Fibroblast of skin of left quadriceps (primary cell): ENCODE measurements at places on chromosomes 4 and X.

DNA sequence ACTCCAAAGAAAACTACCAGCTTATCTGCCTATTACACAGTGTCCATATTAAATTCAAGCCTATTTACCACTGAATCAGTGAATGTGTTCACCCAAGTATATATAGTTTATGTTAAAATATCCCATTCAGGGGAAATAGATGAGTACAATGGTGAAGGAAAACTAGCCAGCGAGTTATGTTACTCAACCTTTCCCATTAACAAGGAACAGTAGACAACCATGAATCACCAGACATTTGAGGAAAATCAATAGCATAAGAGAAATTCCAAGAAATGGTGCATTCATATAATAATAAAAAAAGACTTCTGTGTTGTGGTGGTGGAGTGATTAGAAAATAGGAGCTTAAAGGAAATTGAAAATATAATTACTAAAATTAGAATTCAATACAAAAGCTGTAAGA is 21.3 kb downstream of the IQCM start:
- no peak for DNase-seq

DNA sequence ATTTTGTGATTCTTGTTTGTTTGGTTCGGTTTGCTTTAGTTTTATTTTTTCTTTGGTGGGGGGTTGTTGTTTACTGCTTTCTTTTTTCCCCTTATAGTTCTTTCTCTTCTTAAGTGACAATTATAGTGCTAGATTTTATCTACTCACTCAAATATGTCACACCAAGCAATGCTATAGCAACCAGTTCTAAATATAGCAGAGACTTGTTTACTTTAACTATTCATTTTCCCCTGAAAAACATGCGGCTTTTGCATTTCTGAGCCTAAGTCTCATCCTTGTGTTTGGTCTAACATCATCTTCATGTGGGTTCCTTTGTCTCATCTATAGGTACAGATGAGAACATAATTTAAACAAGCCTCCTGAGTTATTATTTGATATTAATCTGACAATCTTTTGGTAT is 676.6 kb downstream of the FAT4 start:
- DNase-seq = no peak

- no peak for DNase-seq
These were observed 1.3 kb upstream of the PCDH7 start for GRCh38 chr4:30718641-30719453.

GRCh38 chr4:183078634-183079033 is 20.4 kb upstream of the WWC2 start:
- DNase-seq = no peak

DNA sequence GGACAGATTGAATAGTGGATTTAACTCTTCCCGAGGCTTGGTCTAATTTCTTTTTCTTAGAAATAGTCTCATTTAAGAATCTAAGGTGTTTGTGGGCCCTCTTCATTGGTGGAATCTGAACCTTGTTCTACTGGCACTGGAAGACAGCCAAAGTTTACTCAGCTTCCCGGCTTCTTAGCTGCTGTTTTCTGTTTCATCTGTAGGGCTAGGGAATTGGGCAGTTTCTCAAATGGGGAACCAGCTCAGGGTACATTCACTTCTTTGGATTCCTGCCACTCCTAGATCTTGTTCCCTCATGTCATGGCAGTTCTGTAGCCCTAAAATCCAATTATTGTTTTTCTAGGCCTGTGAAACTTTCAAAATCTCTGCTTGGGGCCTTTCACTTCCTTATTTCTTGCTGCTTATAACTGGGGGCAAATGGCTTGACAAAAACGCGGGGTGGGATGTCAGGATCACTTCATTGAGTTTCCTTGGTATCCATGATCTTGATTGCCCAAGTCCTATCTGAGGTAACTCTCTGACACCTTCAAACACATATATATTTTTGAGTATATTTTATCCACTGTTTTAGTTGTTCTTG is 985.0 kb downstream of the C4orf33 start:
- DNase-seq = no peak

- no peak for DNase-seq
These were observed 480.1 kb upstream of the GALNT7 start for GRCh38 chr4:172688534-172688933.

DNA sequence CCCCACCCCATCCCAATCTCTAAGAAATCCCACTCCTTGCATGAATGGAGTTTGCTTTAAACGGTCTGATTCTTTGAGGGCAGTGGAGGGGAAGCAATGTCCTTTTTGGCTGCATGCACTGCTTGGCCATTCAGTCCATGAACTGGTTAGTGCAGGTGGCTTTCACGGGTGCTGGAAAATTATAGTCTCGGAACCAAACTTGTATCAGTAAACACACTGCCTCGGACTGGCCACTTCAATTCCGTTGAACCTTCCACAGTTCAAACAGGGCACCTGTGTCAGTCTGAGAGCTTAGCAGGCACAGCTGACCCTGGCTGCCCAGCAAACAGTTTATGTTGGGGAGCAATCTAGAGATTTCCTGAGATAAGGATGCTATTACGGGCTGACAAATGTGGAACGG is 255.6 kb downstream of the DHX15 start:
- no peak for DNase-seq

- DNase-seq = no peak
These were observed 626 bp downstream of the JADE3 start for GRCh38 chrX:46912603-46913491.

DNA sequence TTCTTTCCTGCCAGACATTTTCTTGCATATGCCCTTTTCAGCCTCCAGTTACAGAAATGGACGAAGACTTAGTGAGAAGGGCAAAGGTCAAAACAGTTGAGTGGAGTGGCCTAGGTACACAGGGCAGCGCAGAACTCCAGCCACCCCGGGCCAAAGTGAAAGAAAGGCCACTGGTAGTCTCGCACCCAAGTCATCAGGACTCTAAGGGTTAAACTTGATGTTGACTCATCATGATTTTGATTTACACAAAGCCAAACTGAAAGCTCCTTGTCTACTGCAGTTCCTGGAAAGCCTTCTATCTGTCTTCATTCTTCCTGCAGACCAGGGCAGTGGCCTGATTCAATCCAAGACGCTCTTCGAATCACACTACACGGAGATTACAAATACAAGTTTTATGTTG is 2.6 kb upstream of the IL13RA1 start:
- no peak for DNase-seq

DNA sequence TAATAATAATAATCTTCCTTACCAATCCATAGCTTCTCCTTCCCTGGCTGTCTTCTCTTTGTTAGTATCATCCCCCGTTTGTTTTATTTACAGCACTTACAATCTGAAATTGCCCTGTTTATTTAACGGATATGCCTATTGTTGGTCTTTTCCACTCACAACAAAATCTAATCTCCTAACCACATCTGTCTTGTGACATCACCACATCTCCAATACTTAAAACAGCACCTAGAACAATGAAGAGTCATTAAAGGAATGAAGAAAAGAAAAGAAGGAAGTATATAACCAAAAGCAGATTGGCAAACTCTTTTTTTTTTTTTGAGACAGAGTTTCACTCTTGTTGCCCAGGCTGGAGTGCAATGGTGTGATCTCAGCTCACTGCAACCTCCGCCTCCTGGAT is 38.7 kb upstream of the JADE1 start:
- no peak for DNase-seq

DNA sequence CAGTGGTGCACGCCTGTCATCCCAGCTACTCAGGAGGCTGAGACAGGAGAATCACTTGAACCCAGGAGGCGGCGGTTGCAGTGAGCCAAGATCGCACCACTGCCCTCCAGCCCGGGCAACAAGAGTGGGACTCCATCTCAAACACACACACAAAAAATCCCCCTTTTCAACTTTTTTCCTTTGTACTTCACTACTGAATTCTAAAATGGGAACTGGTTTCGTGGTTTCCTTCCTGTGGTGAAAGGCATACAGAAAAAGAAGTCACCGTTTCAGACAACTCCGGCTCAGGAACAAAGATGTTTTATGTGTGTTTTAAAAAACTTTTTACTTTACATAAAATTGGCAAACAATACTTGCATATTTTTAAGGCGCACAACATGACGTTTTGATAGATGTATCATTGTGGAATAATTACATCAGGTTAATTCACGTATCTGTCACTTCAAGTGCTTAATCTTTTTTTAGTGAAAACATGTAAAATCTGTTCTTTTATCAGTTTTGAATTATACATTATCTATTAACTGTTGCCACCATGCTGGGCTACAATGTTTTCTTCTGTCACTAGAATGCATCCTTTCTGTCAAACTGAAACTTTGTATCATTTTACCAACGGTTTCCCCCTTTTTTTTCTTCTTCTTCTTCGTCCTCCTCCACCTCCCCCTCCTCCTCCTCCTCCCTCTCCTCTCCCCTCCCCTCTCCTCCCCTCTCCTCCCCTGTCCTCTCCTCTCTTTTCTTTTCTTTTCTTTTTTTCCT is 186.0 kb downstream of the CRLF2 start:
- DNase-seq = no peak
